Motor neuron (in vitro differentiated cells): ENCODE measurements at places on chromosomes 2 and 18.

DNA sequence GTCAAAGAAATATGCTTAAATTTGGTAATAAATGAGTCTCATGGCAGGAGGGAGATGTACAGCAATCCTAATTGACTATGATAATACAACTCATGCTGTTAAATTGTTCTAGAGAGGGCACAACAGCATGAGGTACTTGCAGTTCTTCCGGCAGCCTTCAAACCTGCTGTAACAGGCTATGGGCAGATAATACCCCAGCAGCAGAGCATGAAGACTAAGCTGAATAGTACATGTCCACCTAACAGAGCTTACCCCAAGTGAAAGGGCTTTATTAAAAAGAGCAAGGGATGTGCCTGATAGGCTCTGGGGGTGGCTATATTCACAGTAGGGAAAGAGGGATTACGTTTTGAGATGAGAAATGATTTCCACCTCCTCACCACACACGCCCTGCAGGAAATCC lies 28.9 kb downstream of the MRO start:
- peak; percentile 21 for ATAC-seq

DNA sequence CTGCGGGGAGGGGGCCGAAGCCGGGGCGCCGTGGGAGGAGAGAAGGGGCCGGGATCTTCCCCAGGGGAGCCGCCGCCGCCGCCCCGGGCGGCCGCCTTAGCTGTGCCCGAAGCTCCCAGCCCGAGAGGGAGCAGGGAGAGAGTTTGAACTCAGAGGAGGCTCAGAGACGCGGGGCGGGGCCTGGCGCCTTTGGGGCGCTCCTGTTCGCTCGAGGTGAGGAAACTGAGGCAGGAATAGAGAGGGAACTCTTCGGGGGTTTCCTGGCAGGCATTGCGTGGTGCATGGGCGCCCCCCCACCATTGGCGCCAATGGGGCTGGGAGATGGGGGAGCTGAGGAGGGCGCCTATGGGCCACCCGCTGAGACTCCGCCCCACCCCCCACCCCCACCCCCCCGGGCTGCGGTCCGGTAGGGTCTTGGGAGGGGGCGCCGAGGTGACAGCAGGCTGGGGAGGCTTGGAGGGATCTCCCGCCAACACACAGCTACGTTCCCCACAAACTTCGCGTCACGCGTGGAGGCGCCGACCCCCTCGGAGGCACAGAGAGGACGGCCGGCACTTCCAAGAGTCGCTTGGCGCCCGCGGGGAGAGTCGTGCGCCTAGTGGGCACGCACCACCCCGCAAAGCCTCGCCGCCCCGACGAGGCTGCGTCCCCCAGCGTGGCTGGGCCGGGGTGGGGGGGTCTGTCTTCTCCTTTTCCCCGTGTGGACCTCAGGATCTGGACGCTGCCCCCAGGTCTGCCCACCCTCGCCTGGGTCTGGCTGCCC lies 680 bp downstream of the CTDSP1 start:
- peak; percentile 6 for ATAC-seq

DNA sequence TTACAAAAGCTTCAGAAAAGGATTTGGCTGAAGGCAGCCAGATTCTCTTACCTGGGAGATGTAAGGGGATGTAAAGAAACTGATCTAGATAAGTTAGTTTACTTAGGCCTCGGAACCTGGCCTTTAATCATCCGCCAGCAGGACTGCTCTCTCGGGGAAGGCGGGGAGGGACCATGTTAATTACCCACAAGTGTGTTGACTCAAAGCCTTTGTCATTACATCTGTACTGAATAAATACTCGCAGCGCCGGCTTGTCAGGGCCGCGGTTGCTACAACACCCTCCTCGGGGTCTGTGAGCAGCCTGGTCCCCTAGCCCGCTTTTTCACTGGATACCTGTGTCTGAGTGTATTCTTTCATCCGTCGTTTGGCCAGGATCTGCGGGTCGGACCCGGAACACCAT lies 6.7 kb downstream of the CHMP3 start:
- ATAC-seq, result no peak

DNA sequence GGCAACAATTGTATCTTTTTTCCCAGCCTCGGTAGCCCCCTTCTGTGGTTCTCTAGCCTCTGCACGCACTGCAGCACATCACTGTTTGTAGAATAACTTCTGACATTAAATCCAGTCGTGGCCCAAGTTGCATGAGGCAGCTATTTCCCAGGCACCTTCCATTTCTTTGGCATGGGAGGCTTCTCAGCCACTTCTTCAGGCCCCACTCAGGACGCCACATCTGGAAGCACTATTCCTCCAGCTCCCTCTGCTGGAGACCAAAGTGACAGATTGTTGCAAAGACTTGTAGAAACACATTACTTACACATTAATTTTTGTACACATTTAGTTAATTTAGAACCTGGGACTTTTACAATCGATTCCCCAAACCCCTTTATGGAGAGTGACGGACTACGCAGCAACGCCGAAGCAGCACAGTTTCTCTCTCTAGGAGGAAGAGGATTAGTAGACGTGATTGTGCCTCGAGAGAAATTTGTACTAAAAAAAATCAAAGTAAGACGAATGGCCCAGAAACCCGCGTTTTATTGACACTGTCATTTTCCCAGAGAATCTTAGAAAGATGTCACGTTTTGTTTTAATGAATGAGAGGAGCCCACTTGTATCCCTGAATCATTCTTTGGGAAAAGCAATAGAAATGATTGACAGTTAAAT lies 57.8 kb upstream of the RGPD5 start:
- peak; percentile 36 for ATAC-seq

DNA sequence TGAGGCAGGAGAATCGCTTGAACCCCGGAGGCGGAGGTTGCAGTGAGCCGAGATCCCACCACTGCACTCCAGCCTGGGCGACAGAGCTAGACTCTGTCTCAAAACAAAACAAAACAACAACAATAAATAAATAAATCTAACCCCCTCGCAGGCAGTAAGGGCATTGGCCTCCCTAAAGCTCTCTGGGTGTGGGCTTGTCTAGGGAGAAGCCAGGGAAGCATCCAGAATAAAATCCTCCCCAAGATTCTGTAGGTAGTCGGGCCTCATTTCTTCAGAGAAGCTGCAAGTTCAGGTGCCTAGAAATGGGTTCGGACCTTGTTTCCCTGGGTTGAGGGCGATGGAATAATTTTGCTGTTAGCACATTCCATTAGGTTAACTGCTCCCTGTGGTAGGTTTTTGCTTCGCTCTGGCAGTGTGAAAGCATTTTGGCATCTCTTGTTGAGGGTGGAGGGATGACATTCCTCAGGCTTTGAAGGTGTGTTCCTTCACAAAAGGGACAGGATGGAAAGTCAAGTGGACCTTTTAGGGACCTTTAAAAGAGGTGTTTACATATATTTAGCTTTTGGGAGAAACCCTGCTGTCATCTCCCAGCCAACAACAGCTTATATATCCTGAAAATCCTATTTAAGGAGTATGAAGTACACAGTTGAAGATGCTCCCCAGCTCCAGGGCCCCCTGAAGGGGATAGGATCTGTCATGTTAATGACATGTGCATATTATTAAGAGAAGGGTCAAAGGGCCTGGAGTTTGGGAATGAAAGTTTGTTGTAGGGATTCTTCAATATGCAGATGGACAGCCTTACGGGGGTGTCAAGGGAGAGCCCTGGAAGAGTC lies 17.7 kb downstream of the MYCN start:
- ATAC-seq, result no peak

DNA sequence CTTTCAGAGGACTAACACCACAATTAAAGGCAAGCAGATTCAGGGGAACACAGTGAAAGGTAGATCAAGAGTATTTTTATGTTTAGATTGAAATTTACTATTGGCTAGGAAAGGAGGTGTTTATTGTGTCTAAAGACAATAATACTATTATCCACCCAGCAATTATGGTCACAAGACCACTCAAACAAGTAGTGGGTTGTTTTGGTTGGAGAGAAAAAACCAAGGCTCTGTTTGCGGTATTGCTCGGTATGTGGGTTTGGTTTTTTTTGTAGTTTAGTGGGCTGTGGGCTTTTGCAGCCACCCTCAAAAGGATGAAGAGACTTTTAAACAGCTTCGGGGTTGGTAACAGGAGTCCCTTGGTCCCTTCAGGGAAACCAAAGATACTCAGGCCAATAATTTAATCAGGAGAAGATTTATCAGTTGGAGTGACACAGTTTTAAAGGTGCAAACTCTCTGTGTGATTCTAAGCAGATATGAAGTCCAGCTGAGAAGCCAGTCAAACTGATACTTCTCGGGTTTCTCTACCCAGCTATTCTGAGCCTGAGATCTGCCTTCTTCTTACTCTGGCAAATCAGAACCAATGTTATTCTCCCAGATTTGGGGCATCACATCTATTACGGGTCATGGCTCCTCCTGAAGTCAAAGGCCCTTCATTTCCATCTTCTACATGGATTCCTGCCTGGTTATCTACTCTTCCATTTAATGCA lies 55.3 kb downstream of the DCC start:
- no peak for ATAC-seq

DNA sequence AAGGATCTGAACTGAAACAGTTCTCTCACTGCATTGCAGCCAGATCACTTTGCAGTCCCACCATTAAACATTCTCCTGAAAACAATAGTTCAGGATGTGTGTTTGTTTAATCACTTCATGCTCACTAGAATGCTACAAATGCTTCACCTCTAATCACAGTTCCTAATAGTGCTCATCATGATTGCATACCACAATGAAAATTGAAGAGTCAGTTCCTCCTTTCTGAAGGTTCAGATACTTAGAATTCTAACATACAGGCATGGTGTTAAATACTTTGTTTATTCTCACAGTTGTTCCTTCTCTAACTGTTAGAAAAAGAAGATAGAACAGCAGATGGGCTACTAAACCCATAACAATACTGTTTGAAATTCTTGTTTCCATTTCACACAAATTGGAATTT lies 622.3 kb upstream of the ACVR2A start:
- no peak for ATAC-seq

- no peak for ATAC-seq
Observed at GRCh38 chr2:6971502-6971901, 54.3 kb downstream of the RNF144A start.

DNA sequence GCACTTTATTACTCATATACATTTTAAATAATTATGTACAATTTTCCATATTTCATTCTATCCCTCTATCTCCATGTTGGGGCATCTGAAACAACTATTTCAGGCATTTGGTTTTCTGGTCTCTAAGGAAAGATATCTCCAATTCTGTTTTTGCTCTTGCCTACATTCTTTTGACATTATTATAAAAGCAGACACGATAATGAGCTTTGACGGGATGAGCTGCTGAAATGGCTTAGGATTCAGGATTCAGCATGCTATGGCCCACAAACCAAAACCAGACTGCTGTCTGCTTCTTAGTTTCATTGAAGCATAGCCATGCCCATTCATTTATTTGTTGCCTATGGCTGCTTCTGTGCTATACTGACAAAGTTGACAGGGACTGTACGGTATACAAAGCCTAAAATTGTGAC lies 42.7 kb upstream of the GLS start:
- ATAC-seq, result no peak

- no peak for ATAC-seq
Observed at GRCh38 chr2:151153601-151154000, 108.1 kb downstream of the RBM43 start.

DNA sequence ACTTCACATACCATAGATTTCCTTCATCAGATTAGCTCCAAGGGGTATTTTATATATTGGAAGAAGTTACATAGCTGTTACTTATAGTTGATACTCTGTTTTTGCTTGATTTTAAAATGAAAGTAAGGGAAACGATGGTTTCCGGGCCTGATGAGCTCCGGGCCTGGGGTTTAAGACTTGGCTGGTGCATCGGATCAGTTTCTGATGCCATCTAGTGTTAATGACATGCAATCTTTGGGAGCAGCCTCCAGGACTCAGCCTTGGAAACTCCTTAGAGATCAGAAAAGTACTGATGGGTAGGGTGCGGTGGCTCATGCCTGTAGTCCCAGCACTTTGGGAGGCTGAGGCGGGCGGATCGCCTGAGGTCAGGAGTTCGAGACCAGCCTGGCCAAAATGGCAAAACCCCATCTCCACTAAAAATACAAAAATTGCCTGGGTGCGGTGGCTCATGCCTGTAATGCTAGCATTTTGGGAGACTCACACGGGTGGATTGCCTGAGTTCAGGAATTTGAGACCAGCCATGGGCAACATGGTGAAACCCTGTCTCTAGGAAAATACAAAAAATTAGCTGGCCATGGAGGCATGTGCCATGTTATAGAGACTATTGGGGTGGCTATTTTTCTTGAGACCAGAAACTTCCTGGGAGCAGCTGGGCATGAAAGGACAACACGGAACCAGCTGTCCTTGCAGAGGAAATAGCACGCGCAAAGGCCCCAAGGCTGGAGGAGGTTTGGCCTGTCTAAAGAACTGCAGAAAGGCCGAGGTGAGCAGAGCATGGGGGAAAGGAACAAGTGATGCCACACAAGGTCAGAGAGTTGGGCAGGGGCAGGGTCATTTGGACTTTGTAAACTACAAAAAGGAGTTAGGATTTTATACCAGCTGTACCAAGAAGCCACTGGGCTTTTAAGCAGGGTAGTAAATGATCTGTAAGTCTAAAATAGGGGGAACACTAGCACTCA lies 46.9 kb upstream of the CNOT11 start:
- ATAC-seq, result peak; percentile 99

DNA sequence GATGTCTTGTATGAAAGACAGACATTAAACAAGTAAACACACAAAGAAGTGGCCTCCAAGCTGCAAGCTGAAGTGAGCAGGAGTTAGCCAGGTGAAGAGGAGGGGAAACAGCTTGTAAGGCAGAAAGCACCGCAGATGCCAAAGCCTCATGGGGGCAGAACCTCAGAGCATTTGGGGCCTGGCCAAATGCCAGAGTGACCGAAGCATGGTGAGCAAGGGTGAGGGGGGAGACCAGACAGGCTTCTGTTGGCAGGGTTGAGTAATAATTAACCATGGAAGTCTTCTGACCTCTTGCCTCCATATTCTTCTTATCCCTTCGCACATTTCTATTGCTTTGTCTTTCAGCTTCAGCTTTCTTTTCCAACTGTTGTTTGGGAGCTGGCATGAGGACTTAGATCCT lies 5.6 kb downstream of the QPCT start:
- ATAC-seq, result no peak

DNA sequence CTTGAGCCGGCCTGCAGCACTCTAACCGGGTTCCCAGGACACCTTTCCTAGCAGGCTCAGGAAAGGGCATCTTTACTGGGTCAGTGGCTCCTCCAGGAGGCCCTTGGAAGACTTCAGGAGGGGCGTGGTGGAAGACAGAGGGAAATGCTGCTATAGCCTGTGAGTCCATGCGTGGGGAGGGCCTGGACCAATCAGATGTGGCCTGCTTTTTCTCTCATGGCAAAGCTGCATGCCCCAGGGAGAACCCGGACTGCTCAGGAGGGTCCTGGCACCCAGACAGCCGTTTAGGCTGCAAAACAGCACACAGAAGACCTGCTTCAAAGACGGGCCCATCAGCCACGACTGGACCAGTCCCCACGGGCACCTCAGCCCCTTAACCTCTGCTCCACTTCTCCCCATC lies 84.4 kb downstream of the EIPR1 start:
- no peak for ATAC-seq
